ENCODE measurements at places on chromosomes 1 and 21.
A peak's percentile ranks its signal among the peaks of the same experiment; 100 is the strongest.

DNA sequence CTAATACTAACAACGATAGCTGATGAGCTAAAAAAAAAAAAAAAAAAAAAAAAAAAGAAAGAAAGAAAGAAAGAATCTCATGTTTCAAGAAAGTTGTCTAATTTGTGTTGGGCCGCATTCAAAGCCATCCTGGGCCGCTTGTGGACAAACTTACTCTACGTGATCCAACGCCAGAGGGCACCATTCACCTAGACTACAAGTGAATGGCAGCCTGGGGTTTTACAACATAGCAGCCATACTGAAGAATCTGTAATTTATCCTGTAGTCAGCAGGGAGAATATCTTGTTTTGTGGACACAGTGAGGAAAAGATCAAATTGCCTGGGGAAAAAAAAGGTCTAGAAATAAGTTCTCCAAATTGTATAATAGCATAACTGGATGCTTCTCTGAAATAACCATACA is 47.0 kb downstream of the CYP2J2 start:
- DNase-seq: peak; percentile 57

DNA sequence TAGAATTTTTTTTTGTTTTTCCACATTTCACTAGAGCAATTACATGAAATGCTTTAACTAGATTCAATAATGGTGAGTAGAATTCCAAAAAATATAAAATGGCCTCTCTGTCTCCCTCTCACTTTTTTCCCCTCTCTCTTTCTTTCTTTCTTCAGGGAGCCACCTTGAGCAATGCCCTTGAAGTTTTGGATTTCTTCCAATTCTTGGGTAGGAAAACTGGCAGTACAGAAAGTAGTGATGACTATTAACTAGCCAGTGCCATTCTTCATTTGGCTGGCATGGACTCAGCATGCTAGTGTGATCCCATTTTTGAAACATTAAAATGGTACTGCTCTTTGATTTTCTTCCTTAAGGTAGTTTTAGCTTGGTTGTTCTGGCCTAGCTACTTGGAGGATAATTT is 4.5 kb upstream of the FNBP1L start:
- DNase-seq: no peak

- no peak for DNase-seq
Measured at GRCh38 chr1:153888533-153888932, 34.2 kb downstream of the GATAD2B start.

DNA sequence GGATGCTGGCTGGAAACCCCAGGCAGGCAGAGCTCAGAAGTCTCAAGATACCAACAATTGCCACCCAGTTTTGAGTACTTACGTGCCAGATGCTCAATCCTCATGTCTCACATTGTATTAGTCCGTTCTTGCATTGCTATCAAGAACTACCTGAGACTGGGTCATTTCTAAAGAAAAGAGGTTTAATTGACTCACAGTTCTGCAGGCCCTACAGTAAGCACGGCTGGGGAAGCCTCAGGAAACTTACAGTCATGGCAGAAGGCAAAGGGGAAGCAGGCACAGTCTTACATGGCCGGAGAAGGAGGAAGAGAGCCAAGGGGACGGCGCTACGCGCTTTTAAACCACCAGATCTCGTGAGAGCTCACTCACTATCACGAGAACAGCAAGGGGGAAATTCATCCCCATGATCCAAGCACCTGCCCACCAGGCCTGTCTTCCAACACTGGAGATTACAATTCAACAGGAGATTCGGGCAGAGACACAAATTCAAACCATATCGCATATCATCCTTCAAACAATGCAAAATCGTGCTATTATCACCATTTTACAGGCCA is 58.0 kb downstream of the KAZN start:
- no peak for DNase-seq

DNA sequence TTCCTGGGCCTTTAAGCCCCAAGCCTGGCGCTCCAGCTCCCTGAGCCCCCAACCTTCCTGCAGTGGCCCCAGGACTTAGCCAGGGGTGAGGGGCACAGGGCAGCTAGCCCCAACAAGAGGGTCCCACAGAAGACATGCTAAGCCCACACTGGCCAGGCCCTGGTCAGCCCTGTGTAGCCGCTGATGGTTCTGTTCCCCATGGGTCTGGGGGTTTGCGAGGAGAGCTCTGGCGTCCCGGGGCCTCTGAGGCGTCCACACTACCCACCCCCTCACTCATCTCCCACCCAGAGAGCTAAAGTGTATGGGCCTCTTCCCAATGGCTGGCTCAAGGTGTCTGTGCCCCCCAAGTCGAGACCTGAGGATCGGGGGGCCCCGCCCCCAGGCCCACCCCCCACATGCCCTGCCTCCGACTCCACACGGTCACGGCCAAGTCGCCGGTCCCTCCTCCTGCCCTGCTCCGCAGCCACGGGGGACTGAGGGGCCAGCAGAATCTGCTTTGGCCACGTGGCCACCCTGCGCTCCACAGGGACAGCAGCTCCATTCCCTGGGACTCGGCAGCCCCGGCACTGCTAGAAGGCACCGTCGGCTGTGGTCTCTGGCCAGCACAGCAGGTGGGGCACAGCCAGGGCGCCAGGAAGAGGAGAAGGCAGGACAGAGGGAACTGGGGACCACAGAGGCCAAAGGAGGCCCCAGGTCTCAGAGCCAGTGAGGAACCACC is 7.8 kb downstream of the TNFRSF18 start:
- no peak for DNase-seq

DNA sequence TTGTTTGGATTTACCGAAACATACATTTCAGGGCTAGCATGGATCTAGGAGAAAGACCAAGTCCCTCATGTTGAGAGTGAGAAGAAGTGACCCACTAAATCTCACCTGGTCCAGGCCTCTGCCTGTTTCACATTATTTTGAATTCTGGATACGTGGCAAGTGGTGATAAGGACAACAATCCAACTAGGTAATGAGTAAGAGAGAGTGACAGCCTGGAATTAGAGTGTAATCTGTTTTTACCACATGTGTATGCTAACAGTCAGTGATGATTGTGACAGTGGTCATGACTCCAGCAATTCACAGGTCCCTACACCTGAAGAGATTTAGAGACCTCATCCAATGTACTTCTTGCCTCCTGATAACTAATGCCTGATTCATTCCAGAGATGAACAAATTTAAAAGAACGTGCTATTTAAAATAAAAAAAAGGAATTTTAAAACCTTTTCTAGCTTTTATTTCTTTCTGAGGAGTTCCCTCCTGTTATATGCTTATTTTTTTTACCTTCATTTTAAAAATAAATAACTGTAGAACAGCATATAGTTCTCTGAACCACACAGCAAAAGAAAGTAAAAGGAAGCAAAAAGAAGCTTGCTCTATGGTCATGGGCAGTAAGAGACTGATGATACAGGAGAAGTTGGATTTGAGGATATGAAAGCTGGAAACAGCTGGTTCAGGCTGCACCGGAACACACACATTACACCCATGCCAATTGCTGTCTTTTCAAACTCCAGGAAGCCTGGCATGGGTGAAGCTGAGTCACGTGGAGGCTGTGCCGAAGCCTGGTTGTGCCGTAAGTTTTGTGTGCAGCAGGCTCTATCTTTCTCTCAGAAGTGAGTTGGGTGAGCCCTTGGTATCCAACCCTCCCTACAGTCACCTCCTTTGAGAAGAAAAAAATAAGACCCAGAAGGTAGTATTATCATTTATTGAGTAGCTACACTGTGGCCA is 14.7 kb downstream of the C1orf116 start:
- DNase-seq: no peak

DNA sequence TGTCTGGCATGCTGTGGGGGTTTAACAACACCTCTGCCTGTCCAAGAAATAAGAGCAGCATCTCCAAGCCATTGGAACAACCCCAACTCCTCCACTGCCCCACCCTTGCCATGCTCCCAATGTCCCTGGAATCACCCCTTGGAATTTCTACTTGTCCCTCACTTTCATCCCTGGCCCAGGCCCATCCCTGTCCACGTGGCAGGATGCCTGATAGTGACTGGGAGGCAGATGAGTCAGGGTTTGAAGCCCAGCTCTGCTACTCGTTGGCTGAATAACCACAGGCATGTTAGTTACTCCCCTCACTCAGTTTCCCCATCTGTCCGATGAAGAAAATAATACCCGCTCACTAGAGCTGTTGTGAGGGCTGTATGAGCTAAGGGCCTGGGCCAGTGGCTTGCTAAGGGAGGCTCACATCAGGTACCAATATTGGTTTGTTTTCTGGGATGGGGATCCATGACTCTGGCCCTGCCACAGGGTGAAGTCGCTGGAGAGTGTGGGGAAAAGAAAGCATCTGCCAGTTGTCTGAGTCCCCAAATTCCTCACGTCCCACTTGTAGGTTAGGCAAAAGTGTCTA is 99.4 kb upstream of the TLR5 start:
- DNase-seq: peak; percentile 27

- DNase-seq: peak; percentile 16
Measured at GRCh38 chr1:10514490-10515235, 39.9 kb downstream of the PEX14 start.

GRCh38 chr1:60257531-60257930 is 184.0 kb upstream of the C1orf87 start:
- DNase-seq: no peak

GRCh38 chr1:112594208-112594876 is 24.6 kb downstream of the ST7L start:
- DNase-seq: no peak

DNA sequence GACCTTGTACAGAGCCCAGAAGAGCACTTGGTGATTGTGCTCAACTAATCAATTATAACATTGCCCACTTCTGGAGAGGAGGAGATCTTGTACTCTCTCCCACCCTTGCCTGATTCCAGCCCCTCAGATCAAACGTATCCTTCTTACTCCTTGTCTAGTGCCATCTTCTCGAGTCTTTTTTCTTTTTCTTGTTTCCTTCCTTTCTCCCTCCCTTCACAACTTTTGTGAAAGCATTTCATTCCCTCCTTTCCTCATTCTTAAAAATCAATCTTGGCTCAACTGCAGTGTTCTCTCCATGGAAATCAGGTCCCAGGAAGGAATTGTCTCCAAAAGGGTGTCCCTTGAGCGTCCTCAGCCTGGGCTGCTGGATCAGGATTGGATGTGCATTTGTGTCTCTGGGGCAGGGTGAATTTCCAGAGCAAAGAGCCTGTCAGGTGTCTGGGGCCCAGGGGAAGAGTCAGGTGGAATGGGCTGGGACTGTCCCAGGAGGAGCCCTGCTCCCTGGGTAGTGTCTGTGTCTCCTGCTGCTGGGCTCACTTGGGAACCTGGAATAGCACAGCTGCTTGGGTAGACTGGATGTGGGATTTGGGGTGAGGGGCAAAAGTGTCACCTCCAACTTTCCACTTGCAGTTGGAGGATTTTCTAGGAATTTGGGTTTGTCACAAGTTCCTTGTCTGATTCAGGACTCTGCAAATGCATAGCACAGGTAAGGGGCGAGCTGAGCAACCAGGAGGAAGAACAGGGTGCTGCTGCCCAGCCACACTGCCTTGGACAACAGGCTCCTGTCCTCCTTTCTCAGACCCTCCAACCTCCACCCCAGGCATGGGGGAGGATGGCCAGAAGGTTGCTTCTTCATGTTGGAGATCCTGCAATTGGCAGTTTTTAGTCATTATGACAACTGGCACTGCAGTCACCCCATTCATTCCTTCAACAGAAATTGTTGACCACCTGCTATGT is 3.3 kb downstream of the SOX13 start:
- DNase-seq: no peak

DNA sequence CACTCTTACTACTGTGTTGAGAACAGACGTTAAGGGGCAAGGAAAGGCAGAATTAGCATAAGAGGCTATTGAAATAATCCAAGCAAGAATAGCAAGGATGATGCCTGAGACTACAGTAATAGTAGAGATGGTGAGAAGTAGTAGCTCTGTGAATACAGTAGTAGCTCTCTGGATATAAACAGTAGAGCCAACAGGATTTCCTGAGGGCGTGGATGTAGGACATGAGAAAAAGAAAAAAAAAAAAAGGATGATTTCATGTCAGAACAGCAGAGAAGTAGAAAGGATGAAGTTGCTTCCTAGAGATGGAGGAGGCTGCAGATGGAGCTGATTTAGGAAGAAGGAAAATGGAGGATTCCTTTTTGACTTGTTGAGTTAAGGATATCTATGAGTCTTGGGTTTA is 112.3 kb downstream of the OMA1 start:
- DNase-seq: no peak

GRCh38 chr1:118396829-118397495 is 211.9 kb upstream of the SPAG17 start:
- DNase-seq: no peak

GRCh38 chr21:28719723-28720122 is 273.0 kb downstream of the LTN1 start:
- peak; percentile 6 for DNase-seq

DNA sequence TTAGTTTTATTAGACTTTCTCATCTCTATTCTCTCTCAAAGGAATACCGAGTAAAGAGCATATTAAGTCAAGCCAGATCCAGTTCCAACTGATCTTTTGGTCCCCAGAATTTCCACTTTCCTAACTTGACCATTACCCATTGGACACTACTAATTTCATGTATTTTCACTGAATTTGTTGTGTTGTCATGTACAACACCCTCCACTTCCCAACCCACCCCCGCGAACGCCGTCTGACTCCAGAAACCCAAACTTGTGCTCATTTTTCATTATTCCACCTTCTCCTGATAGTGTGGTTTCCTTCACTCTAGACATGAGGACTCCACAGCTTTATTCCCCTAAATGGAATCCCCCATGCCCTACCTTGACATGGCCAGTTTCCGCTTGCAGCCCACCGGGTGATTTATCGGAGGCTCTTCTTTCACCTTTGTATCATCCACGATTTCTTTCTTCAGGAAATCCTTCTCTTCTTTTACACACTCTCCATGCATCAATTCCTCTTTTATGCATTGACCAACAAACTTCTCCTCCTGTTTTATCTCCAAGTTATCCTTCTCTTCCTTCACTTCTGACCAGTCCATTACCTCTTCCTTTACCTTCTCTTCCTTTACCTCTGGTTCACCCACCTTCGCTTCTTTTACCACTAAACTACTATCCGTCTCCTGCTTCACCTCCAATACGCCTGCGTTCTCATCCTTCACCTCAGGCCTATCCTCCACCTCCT is 805 bp downstream of the ZNHIT6 start:
- DNase-seq: no peak

DNA sequence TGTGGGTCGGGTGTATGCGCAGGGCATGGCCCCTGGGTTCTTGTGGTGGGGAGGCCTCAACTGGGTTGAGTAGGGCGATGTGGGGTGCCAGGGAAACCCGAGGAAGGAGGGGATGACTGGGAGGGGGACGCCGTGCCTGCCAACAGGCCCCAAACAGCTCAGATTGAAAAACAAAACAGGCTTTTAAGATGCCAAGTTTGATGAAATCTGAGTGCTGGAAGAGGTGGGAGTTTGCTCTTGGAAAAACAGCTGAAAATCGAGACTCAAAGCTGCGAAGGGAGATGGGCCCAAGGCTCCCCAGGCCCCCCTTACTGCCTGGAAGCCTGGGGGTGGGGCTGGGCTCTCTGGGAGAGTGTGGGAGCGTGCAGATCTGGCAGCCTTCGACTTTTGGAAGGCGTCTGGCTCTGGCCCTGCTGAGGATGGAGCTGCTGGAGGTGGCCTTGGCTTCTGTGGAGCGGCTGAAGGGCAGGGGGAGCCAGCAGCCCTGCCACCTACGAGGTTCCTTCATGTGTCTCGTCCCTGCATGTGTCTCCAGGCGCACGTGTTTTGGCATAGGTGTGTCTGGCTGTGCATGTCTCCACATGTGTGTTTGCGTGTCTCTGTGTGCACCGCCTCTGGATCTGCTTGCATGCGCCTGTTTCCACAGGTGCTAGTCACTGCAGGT is 33.3 kb downstream of the PTPRF start:
- DNase-seq: no peak

Data from HFFc6 (cell line).